ENCODE measurements at places on chromosomes 1 and 21.

DNA sequence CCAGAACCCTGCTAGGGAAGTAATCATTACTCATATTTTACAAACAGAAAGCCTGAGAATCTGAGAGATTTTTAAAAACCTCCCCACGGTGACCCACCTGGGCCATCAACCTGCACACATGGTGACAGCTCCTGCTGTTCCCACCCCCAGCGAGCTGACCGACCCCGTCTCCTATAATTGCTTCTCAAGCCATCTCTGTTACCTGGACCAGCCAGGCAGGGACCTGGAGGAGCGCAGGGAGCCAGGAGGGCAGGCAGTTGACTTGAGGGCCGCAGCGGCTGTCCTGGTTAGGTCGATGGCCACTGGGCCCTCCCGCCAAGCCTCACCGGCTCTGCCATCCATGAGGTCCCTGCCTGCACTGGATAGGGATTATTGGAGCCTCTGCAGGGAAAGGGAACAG is 7.7 kb downstream of the TFF2 start:
- no peak for DNase-seq

- no peak for DNase-seq
Measured at GRCh38 chr1:175875556-175875955, 132.2 kb upstream of the TNR start.

GRCh38 chr21:35423709-35424108 is 374.6 kb upstream of the RUNX1 start:
- DNase-seq, result no peak

DNA sequence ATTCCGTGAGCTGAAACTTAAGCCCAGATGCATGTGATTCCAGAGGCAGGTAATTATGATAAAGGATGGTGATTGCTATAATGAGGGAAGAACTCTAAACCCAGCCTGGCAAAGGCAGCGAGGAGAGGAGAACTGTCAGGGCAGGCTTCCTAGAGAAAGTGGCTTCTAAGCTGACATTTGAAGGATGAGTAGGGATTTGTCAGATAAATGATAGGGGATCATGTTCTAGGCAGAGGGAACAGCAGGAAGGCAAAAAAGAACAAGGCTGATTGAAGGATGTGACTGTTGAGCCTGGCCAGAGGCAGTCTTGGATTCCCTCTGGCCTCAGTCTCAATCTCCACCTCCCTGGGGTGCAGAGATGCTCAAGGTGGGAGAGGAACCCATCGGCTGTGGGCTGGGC is 146.4 kb upstream of the POU3F1 start:
- DNase-seq, result no peak

DNA sequence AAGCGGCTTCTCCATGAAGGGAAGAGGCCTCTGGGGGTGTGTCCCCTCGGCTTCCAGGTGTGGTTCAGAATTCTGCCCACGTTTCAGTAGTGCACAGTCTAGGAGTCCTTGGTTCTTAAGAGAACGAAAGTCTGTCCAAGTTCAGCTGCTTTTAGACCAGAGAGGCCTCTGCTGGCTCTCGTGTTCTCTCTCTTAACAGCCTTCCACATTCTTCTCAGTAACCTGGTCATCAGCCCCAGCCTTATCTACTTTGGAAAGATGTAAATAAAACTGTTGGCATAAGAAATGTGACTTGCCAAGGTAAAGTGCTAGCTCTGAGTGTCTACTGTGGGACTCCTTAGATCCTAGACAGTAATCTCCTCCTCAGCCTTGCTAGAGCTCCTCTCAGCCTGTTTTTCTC is 15.3 kb upstream of the STUM start:
- no peak for DNase-seq
